Activated naive CD8-positive, alpha-beta T cell treated with anti-CD3 and anti-CD28 coated beads, Interleukin-2, amount 50 U/mL, for 16 hours (primary cell): ENCODE measurements at places on chromosomes 4 and X.

- no peak for DNase-seq
These were observed 54.3 kb upstream of the CAMK2D start for GRCh38 chr4:113815826-113816225.

DNA sequence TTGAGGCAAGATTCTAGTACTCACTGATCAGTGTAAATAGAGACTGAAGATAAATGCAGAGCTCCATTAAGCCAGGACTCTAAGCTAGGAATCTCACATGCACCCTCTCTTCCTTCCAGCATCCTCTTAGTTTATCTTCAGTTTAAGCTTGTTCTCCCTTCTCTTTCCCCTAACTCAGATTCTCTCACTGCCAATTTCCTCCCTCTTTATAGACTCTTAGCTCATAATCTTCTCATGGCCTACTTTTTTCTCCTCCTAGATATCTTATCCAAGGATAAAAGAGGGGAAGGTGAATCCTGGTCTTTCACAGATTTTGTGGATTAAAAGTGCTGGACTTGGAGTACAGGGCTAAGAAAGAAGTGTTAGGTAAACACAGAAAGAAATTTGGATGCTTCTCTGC is 108.9 kb upstream of the TENM3 start:
- no peak for DNase-seq

DNA sequence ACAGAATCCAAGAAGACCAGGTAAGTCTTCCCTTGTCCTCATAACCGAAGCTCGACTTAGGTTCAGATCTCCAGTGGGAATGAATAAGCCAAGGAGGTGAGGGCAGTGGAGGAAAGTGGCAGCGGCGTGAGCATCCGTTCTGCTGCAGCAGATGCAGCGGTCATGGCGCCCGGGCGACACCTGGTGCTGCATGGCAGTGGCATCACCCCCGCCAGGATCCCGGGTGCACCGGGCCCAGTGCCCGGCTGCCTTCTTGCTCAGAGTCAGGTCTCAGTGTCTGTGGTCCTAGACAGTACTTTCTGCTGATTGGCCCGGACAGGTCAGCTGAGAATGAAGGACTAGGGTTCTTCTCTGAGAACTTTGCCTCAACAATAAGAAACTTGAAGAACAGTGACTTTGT is 83.4 kb upstream of the SORBS2 start:
- DNase-seq = no peak

DNA sequence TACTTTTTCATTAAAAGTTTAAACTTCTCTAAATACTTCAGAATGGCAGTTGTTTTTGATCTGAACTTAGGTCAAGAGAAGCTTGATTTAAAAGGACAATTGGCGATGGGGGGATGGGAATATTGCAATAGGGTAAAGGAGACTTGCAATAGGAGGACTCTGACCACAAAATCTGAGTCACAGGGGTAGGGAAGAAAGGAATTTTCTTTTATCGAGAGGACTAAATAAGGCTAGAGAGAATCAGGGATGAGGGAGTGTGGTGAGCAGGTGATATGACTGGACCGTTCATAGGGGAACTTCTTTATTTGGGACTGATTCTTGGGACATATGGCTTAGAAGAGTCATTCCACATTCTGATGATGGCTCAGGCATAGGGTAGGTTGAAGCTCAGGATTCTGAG is 1260.2 kb downstream of the ADGRL3 start:
- DNase-seq = no peak

DNA sequence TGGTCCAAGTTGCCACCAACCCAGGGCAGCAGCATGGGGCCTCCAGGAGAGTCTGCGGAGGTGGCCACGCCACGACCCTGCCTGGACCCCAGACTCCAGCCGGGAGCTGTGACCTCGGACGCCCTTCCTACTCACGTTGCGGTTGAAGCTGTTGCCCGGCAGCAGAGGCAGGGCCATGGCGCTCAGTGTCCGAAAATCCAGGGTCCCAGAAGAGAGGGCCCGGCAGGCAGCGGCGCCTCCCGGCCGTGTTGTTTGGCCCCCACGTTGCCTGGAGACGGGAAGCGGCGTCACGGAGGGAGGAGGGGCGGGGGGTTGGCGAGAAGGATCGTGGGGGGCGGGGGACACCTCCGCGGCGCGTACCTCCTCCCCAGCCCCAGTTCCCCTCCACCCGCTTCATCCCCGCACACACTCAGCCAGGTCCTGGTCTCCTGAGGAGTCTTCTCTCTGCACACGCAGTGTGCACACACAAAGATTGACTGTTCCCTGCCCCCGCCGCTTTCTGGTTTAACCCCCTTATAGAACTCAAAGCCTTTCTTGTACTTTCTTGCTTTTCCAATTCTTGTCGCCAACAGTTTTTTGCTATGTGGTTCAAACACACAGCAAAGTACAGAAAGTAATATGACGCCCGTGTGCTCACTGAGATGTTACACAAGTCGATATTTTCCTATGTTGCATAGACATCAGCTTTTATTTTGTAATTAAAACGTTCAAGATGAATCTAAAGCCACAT is at the start of gene EFHC2:
EFHC2 (minus strand) TSS at position 261 of the 730 bp plus-strand sequence; CDS start at position 177, 84 bp downstream.
- DNase-seq = no peak

DNA sequence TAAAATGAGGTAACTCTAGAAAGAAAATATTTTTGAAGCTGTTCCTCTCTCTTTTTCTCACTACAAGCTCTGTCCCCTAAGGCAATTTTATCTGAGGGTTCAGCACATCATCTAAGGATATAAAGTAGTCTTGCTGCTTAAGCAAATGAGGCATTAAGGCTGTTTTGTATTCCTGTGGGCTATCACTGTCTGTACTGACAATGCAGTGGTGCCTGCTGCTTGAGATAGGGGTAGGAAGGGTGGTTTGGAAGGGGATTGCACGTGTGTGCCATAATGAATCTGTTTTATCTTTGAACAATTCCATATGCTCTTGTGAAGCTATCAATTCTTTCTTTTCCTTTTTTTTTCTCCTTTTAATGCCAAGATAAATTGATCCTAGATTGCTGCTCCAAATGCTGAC is 128.0 kb upstream of the ATOH1 start:
- DNase-seq = no peak

GRCh38 chr4:181559637-181560036 is 683.6 kb upstream of the TENM3 start:
- no peak for DNase-seq

- no peak for DNase-seq
These were observed 1.6 kb downstream of the FAM13A start for GRCh38 chr4:89055157-89056080.

GRCh38 chr4:3655963-3656362 is 110.2 kb upstream of the ADRA2C start:
- no peak for DNase-seq

DNA sequence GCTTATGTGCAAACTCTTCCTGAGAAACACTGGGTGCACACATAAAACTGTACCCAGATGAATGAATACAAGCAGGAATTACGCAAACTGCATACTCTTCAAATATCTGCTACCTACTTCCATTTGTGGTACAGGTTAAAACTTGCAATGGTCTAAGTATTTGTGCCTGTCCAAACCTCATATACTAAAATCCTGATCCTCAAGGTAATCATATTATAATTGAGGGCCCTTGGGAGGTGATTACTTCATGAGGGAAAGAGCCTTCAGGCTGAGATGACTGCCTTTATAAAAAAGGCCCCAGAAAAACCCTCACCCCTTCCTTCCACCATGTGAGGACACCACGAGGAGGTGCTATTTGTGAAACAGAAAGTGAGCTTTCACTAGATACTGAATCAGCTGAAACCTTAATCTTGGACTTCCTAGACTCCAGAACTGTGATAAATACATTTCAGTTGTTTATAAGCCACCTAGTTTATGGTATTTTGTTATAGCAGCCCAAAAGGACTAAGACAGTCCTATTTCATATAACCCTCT is 1977.2 kb downstream of the PCDH7 start:
- no peak for DNase-seq

GRCh38 chr4:7737752-7738457 is 201.8 kb downstream of the AFAP1 start:
- DNase-seq = no peak

- DNase-seq = no peak
These were observed 36.1 kb downstream of the FRMPD4 start for GRCh38 chrX:12174358-12174757.

DNA sequence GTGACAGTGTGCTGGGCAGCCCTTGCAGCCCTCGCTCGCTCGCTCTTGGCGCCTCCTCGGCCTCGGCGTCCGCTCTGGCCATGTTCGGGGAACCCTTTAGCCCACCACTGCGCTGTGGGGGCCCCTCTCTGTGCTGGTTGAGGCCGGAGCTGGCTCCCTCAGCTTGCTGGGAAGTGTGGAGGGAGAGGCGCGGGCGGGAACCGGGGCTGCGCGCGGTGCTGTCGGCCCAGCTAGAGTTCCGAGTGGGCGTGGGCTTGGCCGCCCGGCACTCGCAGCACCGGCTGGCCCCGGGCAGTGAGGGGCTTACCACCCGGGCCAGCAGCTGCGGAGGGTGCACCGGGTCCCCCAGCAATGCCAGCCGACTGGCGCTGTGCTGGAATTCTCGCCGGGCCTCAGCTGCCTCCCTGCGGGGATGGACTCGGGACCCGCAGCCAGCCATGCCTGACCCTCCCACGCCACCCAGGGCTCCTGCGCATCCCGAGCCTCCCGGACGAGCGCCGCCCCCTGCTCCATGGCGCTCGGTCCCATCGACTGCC is 770.1 kb upstream of the GALNTL6 start:
- no peak for DNase-seq

DNA sequence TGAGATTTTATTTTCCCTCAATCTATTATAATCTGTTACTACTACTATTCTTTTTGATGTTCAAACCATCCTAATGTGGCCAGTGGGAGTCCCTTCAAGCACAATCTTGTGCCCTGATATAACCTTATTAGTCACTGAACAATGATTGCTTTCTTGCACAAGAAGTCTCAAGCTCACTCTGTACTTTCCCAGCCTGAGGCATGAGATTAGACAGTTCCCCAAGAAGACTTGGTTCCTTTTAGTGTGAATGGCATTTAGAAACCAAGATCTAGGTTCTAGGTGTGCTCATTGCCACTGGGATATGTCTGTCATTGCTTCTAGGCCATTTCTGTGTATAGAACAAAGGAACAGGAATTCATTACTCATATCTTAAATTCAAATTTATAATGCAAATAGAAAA is 28.0 kb upstream of the RBM41 start:
- DNase-seq = no peak
